ENCODE measurements at places on chromosomes 11 and 22. TPM values are rescaled to one million over a fixed set of nuclear protein-coding genes. Genes with fewer than 3 reads are reported as not detected.

DNA sequence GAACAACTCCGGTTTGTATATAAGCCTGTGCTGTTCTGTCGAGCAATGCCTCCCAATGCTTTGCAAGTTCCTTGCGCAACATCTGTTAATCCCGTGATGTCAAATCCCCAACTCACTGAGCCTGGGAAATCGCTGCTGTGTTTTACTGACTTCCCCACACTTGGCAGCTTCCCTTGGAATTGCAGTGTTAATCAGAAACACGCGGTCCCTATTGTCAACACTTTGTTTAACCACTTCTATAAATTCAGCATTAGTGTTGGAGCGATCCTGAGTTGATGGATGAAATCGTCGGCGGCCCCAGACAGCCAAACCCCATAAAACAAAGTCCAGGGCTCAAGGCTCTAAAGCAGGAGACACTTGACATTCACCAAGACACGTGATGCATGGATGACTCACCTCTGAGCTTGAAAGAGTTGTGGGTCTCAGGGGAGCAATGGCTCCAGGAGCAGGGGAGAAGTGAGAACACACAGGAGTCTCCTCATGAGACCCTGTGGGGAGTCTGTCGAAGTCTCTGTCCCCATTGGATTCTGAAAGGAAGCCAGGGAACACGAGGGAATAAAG is 555.3 kb downstream of the MIAT start:
- no peaks in the 10 kb centered on the region for H3K27me3 ChIP-seq
- DNase-seq = no peak
- no peak overlapping the region for H3K4me3 ChIP-seq

GRCh38 chr11:72146625-72147024 is 11.1 kb downstream of the FOLR3 start:
- no peaks in the 10 kb centered on the region for H3K27me3 ChIP-seq
- H3K4me3 ChIP-seq = no peak overlapping the region
- H3K36me3 ChIP-seq = no peaks in the 10 kb centered on the region
- no peak overlapping the region for H3K27ac ChIP-seq
- H3K4me1 ChIP-seq = no peaks in the 10 kb centered on the region

DNA sequence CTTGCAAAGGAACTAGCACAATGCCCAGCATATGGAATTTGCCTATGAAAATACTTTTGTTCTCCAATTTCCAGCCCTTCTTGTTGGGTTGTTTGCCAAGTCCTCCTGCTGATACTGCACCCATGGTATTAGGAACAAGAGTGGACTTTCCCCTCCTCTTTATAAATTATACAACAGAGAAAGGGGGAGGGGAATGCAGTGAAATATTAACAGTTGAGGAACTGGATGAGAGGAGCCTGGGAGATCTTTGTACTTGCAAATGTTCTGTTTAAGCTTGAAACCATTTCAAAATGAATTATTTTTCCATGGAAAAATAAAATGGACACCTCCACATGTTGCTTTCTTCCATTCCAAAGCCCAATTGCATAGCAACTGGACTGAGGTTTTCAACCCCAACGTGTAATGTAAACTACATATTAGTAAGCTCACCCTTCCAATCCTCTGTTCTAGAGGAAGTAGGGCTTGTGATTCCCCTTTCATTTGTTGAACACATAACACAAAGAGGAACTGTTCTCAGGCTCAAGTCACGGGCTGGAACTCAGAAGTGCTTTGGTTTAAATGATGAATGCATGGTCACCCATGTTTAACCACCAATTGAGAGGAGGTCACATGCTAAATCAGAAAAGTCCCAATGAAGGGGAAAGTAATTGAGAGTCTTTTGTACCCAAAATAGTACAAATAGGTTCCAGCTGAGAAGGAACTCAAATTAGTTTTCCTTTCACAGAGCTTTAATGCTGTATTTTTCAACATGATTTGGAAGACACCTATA is 66.2 kb upstream of the ZC3H12C start:
- no peaks in the 10 kb centered on the region for H3K36me3 ChIP-seq
- no peaks in the 10 kb centered on the region for H3K4me1 ChIP-seq
- H3K27me3 ChIP-seq = no peaks in the 10 kb centered on the region
- DNase-seq = no peak

Gene OR8D1
- total RNA-seq = not detected

Gene FGF19
- total RNA-seq = not detected

Gene E2F8
- total RNA-seq = 0.35 TPM

Gene ABTB2
- 0.89 TPM for total RNA-seq

DNA sequence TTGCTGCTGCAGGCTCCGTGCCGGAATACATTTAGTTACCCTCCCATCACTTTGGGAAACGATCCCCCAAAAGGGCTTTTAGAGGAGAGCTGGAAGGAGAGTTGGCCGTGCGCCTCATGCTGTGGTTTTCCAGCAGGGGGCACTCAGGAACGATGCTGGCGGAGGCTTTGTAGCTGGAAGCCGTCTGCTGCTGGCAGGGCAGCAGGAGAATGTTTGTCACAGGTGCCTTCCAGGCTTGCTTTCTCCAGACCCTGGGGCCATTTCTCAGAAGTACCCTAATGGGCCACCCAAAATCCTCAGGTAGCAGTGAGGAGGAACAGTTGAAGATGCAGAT is 30.0 kb upstream of the CABP7 start:
- peak; percentile 68 for DNase-seq
- H3K27ac ChIP-seq = no peak overlapping the region
- no peaks in the 10 kb centered on the region for H3K27me3 ChIP-seq
- no peaks in the 10 kb centered on the region for H3K4me1 ChIP-seq
- H3K4me3 ChIP-seq = no peak overlapping the region
- peaks cover 39% of the 10 kb centered on the region for H3K36me3 ChIP-seq

DNA sequence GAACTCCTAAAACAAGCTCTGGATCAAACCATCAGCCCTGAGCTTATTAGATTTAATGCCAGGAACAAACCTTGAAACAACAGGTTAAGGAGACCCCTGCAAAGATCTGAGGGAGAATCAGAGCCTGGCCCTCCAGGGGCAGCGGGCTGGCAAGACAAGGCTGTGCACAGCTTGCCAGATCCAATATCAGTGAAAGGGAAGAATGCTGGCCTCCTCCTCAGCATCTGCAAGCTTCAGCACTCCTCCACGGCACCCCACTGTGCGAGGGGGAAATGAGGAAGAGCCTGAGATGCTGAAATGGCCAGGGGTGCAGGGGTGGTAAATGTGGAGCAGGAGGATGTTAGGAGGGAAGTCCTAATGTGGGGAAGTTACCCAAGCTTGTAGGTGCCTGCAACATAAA is 167.0 kb downstream of the TENM4 start:
- H3K36me3 ChIP-seq = no peaks in the 10 kb centered on the region
- no peak overlapping the region for H3K4me3 ChIP-seq
- H3K4me1 ChIP-seq = no peaks in the 10 kb centered on the region
- H3K27ac ChIP-seq = no peak overlapping the region
- no peaks in the 10 kb centered on the region for H3K27me3 ChIP-seq
